ENCODE measurements at places on chromosomes 1 and 21. TPM values are rescaled to one million over a fixed set of nuclear protein-coding genes. Genes with fewer than 3 reads are reported as not detected.

The CA14 gene
- total RNA-seq, result not detected

The CELA2B gene
- total RNA-seq, result not detected

DNA sequence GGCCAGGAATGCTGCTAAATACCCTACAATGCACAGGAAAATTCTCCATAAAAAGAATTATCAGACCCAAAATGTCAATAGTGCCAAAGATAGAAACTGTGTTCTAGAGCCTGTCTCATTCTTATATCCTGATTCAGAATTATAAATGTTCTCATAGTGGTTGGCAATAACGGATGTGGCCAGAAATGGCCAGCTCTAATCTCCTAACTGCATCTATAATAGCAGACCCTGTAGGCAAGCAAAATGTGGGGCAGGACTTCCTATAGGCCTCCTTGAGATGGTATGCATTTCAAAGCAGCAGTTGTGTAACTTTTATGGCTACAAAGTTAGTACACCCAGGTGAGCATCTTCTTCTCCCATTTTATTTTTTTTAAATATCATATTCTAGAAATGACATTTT is 95.9 kb upstream of the SGIP1 start:
- DNase-seq, result no peak

The COL11A1 gene
- not detected for total RNA-seq

DNA sequence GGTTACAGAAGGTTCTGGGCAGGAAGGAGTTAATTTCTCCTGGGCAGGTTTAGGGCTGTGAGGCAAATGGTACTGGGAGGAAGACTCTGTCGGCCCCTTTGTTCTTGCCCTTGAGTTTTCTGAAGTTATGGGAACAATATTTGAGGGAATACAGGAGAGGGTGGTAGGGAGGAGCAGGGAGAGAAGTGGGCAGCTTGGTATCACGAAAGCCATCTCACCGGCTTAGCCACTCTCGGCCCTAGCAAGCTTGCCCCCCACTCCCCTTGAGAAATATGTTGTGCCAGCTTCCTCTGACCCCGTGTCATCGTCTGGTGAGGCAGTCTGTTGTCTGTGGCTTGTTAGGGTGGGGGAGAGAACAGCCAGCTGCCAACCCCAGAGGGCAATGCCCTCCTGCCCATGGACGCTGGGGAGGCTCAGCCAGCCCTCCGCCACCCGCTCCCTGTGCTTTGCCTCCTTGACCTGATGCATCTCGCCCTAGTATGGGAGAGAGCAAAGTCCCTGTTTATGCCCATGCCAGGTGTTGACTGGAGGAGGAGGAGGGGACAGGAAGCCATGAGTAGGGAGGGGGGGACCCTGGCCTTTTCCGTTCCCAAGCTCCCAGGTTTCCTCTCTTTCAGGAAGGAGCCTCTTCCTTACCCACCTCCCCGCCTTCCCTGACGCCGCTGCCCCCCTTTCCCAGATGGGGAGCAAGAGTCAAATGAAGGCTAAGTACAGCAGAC is 1.2 kb downstream of the EFNA1 start:
- no peak for DNase-seq

- DNase-seq, result no peak
These were observed 134.5 kb downstream of the PTPN14 start for GRCh38 chr1:214416858-214417257.

The ZMYND12 gene
- 0.28 TPM for total RNA-seq

- DNase-seq, result no peak
These were observed 34.0 kb downstream of the MTR start for GRCh38 chr1:236829085-236829484.
